ENCODE measurements at places on chromosomes 13 and 19.

GRCh38 chr19:1491849-1492170 is 829 bp downstream of the REEP6 start:
- no peak for DNase-seq

GRCh38 chr13:35723821-35724220 is 247.3 kb upstream of the MAB21L1 start:
- DNase-seq: no peak

DNA sequence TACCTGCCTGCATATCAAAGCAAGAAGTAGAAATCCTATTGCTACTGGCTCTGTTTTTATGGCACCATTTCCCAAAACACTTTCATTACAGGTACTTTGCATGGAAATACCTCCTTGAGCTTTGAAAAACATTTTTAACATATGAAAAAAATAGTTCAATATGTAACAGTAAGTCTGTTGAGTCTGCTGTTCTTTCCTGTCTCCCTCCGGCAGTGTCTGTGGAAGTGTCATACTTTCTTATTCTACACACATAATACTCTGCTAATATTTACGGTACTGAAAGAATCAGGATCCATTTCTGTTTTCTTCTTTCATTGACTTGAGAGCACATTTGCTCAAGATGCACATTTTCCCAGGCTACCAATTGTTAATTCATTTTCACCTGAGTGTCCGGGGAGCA is 8.2 kb upstream of the SERTM1 start:
- no peak for DNase-seq

DNA sequence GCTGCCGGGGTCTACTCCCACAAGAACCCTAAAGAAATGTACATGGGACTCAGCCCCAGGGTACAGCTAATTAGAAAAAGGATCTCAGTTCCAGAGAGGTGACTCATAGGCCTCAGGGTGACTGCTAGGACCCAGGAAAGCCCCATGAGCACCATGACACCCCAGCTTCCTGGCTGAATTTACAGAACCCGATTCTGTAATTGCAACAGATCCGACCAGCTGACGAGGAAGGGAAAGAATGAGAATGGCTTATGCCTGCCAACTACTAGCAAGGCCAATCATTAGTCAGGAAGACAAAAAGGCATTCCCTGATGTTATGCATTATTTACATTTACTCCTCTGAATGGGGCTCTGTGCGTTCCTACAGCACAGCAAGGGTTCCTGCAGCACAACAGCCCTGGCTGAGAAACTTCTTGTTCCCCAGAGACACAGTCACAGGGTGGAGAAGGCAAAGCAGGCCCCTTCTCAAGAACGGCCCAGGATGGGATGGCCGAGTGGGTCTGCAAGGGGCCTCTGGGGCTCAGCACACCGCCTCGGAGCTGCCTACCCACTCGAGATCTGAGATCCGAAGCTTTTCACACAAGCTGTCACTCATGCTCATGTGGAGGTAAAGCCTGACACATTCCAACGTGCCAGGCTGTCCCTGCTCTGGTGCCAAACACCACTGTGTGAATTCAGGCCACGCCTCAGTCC is 27.2 kb downstream of the PBX4 start:
- no peak for DNase-seq

- peak; percentile 84 for DNase-seq
Observed at GRCh38 chr13:47175172-47175866, 278.5 kb upstream of the HTR2A start.

GRCh38 chr19:49558591-49558990 is 21.8 kb downstream of the NOSIP start:
- DNase-seq: no peak

GRCh38 chr13:56697011-56697410 is 443.7 kb upstream of the PRR20A start:
- no peak for DNase-seq

GRCh38 chr13:57552437-57552836 is 79.1 kb upstream of the PCDH17 start:
- no peak for DNase-seq
